Hippocampal formation (tissue), 2 donors: ENCODE measurements at places on chromosomes 13 and 19.

- no peak for DNase-seq
These were observed 1.4 kb upstream of the CIC start for GRCh38 chr19:42267644-42268141.

DNA sequence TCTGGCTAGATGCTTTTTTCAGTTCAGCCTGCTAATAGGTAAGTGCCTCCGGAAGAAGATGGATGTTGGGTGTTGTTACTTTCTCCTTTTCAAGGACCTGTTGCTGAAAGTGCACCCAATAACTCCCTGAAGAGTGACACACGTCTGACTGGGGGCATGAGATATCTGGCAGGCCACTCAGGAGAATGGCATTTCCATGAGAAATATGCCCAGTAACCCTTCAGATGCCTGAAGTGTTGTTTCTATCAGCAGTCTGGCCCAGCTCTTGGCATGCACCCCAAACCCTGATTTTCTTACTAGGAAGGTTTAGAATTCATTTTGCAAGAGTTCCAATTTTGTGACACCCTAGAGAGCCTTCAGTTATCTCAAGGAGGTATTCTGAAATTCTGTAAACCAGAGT lies 71.5 kb downstream of the ARHGAP35 start:
- no peak for DNase-seq

DNA sequence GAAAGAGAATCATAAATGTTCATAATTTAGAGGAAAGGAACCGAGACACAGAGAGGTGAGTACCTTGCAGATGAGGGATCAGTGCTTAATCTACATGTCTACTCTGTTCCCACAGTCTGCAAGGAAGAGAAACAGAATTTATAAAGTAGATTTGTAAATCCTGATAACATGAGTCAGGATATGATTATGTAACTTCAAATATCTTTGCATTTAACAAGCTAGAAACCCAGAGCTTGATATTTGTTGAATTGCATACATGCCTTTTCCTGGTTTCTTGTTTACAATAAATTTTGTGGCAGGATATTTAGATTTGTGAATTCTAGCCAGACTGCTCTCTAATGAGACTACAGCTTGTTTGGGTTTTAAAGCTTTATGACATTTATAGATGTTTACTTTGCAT lies 219.2 kb downstream of the ENOX1 start:
- DNase-seq: no peak

DNA sequence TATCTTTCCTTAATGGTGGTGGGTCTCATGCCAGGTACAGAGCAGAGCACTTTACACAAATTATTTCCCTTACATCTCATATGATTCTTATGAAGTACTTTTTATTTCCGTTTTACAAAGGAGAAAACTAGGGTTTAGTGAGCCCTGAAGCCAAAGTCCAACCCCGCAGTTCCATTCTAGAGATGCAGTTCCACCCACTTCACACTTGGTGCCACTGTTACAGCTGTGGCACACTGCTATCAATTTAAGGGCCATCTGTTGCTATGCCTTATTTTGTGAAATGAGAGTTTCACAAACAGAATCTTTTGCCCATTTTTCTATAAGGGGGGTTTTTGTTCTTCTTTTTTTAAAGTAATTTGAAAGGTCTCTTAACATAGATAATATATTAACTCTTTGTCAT lies 12.9 kb downstream of the MIPEP start:
- DNase-seq: no peak

DNA sequence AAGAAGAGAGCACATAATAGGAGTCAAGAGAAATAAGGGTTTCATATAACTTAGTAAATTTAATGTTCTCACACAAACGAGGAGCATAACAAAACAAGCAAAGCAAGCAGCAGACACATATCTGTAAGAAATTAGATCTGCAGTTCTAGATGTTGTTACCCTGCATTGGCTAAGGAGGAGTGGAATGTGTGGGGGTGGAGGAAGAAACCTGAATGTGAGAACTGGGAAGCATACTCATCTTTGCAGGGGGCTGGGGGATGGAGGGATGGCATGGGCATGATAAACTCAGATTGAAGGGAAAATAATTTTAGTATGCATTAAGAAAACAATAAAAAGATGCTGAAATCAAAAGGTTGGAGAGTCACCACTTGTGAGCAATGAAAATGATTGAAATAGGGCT lies 255.0 kb downstream of the LIG4 start:
- DNase-seq: no peak

DNA sequence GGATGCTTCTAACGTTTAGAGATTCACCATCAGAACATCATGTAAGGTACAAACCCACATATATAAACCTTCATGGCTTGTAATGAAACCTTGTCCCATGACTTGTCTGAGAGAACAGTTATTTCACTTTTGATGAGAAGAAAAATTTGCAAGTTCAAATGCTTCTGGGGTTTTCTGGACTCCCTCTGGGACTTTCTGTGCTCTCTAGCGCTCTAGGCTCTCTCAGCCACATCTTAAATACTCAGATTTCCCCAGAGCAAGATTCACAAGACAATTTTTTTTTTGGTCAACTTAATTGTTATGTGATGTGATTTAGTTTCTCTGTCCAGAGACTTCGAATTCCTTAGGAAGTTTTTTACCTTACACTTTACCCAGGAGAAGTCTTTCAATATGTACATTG lies 282.8 kb upstream of the EDNRB start:
- DNase-seq: no peak

GRCh38 chr13:32427852-32428580 lies at the start of gene N4BP2L1:
N4BP2L1 (minus strand) TSS chr13:32428130; CDS start chr13:32428082, 48 bp downstream.
- peak; percentile 77 for DNase-seq

GRCh38 chr19:42065511-42065910 lies 4.5 kb downstream of the GRIK5 start:
- DNase-seq: no peak

GRCh38 chr13:98513837-98514236 lies 63.1 kb downstream of the STK24 start:
- no peak for DNase-seq

GRCh38 chr19:35495107-35496064 lies 5.1 kb upstream of the KRTDAP start:
- DNase-seq: peak; percentile 41

DNA sequence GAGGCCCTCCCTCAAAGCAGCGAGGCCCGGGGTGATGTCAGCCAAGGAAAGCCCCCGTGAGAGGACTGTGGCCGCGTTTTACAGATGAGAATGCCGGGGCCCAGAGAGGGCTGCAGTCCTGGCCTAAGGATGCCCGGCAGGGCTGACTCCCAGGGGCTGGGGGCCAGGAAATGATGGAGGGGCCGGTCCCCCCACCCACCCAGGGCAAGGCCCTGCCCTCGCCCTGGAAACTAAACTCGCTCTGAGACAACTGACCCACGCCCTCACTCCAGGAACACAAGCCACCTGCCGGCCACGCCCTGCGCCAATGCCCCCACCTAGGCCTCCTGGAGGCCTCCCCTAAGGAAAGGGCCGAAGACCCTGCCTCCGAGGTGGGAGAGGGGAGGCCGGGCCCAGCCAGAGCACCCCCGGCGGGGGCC lies 7.2 kb downstream of the ZBTB7A start:
- DNase-seq: no peak

- DNase-seq: no peak
These were observed 1.3 kb downstream of the ZNF175 start for GRCh38 chr19:51572410-51572809.

DNA sequence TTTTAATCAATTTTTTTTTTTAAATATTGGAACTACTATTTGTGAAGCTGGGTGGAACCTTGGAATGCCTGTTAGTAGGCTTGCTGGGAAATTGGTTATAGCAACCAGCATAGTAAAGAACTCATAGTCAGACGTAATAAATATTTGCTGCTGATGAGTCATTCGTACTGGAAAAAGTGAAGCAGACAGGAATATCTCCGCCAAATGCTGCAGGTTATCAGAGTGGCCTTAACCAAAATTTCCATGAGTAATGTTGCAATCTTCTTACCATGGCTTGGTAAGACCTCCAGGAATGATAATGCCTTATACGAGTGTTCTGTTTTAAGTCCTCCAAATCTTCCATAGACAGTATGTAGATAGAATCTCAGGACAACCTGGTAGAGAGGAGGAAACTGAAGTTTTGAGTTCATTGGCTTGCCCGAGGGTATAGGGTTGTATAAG lies 34.2 kb downstream of the MBNL2 start:
- DNase-seq: no peak

DNA sequence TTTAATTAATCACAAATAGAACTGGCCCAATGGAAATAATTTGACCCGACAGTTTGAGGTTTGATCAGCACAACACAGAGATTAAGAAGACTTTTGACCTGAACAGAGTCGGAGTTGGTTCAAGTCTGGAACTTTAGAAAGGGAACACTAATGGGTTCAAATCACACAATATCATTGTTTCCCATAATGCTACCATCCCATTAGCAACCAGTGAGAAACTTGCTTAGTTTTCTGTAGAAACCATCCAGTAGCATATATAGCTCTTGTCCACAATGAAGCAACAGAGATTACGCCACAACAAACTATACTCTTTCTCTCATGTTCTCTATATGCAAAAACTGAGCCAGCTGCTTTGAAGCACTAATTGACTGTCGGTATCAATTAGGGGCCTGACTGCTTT lies 376.9 kb upstream of the SPRY2 start:
- no peak for DNase-seq

DNA sequence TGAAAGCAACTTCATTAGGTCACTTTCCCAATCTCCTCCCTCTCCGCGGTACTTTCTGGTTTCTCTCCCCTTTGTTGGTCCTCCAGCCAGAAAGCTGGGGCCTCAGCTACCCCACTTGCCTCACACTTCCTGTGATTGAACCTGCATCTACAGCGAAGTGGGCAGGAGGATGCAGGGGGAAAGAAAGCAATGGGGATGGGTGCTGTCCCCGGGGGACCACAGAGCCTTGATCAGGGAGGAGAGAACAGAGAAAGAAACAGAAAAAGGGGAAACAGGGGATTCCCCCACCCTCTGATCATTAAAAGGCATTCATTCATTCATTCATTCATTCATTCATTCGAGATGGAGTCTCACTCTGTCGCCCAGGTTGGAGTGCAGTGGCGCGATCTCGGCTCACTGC lies 74.2 kb downstream of the TRPM4 start:
- no peak for DNase-seq

DNA sequence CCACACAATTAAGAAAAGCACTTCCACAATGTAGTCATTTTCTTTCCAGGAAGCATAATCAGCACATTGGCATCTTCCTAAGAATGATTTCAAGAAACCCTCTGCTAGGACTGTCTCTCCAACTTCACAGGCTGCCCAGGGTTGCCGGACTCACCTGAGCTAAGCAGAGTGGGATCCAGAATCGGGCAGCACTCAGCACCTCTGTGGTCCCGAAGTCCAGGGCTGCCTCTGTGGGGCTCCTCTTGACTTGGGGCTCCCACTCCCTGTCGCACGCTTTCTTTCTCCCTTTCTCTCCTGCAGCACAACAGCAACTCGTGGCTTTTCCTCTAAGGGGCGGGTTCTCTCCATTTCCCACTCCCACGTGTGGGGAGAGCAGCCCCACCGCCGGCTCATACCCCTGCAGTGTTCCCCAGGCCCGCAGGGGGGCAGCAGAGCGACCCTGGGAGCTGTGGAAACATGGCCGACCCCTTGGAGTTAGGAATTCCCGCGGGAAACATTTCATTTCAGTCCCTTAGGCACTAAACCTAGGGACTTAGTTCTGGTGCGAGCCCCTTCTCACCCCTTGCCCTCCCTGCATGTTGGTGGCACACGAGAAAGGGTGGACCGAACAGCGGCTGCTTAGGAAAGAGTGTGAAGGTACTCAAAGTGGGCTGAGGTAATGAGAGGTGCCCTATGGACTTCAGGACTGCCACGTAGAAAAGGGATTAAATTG lies at the start of gene TMEM272:
Gene TMEM272, minus strand, starts transcription at position 316 of the 712 bp plus-strand sequence. CDS start 6,647 bp downstream, outside the sequence.
- no peak for DNase-seq

- DNase-seq: no peak
These were observed 4.7 kb upstream of the TMPRSS9 start for GRCh38 chr19:2355168-2356035.
